ENCODE measurements at places on chromosomes 2 and 18.

DNA sequence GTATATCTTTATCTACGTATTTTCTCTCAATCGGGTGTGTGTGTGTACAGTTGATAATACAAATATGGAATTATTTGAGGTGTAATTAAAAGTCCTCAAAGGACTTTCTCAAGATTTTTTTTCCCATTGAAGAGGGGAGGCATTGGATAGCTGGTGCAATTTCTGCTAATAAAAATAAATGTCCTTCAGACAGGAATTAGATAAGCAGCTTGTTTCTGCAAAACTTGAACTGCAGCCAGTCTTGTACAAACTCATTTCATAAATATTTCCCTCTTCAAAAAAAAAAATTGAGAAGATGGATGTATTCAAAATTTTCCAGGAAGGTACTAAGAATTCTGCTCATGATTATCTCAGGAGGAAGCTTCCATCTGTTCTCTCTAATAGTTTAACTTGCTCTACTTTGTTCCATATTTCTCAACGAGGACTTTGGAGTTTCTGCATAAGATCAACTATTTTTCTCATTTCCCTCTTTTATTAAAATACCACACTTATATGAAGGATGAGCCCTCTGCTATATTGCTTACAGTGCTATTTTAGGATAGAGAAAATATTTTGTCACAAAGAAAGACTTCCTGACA lies 33.0 kb upstream of the GLS start:
- DNase-seq: no peak

DNA sequence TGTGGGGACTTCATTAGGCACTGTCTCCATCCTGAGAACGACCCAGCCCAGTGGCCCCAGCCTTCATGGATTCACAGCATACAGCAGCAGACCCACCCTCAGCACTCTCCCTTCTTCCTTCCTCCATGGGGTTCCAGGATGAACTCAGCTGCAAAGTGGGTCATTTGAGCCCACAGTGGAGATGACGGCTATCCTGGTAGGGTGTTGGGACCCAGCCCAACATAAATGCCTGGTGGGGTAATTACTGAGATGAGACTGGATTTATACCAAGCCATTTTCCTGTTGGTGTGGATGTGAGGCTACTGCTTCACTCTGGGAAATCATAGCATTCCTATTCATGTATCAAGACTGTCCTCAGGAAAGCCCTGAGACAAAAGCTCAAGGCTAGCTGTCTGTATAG lies 536.7 kb upstream of the TNP1 start:
- DNase-seq: no peak

- DNase-seq: no peak
Observed at GRCh38 chr2:120769076-120769786, 33.6 kb downstream of the GLI2 start.

- DNase-seq: no peak
Observed at GRCh38 chr2:112938904-112939303, 27.9 kb downstream of the IL37 start.

GRCh38 chr2:22153931-22154613 lies 1030.3 kb downstream of the TDRD15 start:
- no peak for DNase-seq
